ENCODE measurements at places on chromosomes 6 and 20.

- DNase-seq, result no peak
Measured at GRCh38 chr6:113558431-113558830, 298.7 kb upstream of the MARCKS start.

GRCh38 chr6:13810688-13811446, 3.5 kb downstream of the MCUR1 start:
- no peak for DNase-seq

GRCh38 chr6:38320843-38321242, 318.9 kb downstream of the BTBD9 start:
- DNase-seq, result no peak

DNA sequence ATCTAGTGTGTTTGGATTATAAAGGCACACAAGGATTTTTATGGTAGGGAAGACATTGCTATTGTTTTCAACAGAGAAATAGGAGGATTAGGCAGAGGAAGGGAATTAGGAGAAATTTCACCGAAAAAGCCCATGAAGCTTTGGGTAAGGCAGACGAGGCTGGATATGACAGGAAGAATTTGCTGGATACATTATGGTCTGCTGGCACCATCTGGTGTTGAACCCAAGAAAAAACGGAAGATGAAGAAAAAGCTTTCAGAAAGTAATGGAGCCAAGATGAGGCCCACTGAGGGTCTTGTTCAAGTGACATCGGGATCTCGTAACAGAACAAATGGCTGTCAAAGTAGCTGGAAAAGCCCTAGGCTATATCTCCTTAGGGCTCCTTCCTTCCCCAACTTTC, 56.5 kb downstream of the OR2J2 start:
- DNase-seq, result no peak

DNA sequence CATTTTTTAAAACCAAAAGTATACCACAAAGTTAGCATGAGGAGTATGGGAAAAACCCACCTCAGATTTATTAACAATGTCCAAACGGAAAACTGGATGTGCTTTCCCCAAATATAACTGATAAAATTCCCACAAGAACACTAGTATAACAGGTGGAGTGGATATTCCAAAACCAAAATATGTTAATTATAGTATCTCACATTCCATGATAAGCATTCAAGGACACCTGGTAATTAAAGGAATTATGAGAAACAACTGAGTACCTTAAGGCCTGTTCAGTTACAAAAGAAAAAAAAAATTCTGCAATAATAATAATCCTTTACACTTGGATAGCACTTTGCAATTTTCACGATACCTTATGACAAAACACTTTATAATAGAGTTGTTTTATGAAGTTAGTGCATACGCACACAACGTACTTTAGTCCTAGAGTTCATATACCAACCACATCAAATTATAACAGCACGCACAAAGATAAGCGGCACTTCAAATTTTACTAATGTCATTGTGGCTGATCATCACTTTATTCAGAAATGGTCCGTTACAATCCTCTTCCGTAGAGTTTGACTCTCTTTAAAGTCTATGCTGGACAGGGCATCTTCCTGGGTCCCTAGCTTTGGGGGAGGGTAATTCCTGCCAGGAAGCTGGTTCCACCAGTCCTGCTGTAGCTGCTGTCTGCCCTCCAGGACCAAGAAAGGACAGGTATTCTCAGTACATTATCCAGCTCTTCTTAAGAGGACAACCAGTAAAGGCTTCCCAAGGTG, 1.7 kb downstream of the CDK19 start:
- DNase-seq, result no peak

GRCh38 chr20:32918296-32918695, 59.6 kb downstream of the EFCAB8 start:
- DNase-seq, result no peak

DNA sequence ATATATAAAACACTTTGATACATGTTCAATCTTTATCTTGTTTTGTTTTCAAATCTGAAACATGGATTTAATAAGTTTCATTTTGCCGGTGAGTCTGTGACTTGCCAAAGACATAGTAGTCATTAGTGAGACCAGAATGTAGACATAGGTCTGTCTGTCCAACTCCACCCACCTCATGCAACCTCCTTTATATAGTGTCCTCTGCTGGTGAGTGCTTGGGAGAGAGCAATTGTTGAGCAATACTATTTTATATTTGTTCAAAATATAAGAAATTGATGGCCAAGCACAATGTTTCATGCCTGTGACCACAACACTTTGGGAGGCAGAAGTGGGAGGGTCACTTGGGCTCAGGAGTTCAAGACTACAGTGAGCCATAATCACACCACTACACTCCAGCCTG, 10.8 kb upstream of the LY86 start:
- DNase-seq, result no peak

DNA sequence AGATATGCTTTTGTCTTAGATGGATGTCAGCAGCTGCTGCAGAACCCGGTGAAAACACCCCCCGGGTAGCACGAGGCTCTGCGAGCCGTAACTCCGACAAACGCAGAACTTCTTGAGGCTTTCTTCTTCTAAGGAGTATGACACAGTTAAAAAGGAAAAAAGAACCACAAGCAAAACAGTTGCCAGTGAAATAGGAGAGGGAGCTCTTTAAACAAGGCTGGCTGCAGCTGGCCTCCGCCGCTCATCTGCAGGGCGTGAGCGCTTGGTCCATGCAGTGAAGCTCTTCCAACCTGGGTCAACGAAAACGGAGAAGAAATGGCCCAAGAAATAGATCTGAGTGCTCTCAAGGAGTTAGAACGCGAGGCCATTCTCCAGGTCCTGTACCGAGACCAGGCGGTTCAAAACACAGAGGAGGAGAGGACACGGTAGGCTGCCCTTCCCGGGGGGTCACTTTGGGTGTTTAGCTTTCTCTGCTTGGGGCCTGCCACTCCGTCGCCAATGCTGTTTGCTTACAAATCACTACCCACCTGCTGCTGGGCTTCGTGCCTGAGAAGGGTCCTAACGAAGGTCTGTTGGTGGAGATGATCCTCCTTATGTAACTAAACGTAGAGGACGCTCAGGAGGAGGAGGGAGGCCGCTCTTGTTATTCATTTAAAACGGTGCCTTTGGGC, 13.2 kb downstream of the SYTL3 start:
- no peak for DNase-seq

- no peak for DNase-seq
Measured at GRCh38 chr20:10402938-10403608, 30.9 kb downstream of the MKKS start.

- no peak for DNase-seq
Measured at GRCh38 chr6:20606831-20607230, 72.6 kb downstream of the CDKAL1 start.

- DNase-seq, result no peak
Measured at GRCh38 chr6:79307321-79308036, 73.0 kb upstream of the HMGN3 start.

DNA sequence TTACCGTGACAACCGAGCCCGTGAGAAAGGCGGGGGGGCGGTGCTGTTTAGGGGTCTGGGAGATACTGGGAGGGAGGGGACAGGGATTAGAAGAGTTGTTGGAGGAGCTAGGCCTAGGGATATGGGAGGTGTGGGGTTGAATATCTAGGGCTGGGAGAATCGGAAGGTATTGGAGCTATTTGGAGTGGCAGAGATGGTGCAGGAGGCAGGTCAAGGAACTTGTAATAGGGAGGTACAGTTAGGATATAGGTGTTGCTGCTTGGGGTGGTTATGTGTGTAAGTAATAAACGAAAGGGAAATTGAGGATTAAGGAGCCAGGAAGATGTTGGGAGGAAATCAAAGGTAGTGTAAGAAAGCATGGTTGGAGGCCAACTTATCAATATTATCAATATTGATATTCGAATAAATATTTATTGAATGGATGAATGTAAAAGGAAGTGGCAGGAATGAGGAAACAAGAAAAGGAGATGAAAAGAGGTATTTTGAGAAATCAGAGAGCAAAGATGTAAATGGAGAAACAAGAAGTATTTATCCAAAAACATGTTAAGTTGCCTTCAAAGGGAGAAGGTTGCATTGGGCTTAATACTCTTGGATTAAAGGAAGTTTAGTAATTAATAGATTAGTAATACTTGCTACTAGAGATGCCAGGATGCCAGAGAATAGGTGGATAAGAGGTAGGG, 602 bp downstream of the PPP1R11 start:
- DNase-seq, result no peak

DNA sequence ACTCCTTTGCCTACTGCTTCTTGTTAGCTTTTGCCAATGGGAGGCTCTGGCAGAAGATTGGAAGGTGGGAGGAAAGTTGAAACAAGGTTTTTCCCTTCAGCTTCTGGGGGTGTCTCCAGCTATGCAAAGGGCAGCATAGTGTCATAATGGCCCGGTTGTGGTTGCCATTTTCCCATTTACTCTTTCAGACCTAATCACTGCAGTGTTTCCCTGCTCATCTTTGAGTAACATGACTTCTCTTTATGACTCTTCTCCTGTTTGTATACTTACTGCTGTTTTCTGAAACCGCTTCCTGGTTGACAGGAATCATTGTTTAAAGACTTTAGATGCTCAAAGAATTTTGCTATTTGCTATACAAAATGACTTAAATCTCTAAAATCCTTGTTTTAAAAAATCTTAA, 19.9 kb downstream of the NRN1 start:
- no peak for DNase-seq
